ENCODE measurements at places on chromosomes 12 and 14. TPM values are rescaled to one million over a fixed set of nuclear protein-coding genes. Genes with fewer than 3 reads are reported as not detected.
A peak's percentile ranks its signal among the peaks of the same experiment; 100 is the strongest.

ZNF385A gene
- total RNA-seq = 38.9 TPM

- DNase-seq = no peak
Measured at GRCh38 chr14:31939934-31940333, 137.2 kb upstream of the ARHGAP5 start.

OR6C2 gene
- total RNA-seq = not detected

PTCSC3 gene
- total RNA-seq = 21.0 TPM

INHBC gene
- 0.54 TPM for total RNA-seq

DNA sequence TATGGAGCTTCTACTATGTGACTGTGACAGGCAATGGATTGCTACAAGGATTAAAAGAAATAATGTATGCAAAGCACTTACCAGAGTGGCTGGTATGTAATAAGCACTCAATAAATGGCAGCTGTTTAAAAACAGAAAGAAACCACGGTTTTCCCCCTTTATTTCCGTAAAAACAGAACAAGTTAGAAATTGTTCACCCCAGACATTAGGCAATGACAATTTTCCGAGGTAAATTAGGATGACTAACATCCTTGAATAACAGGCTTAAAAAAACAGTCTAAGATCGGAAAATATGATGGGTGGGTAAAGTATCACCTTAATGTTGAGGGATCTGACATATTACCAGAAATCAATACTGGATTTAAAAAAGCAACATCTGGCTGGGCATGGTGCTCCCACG is 20.9 kb upstream of the CNIH1 start:
- DNase-seq = no peak

GRCh38 chr12:11652351-11653040 is 3.0 kb downstream of the ETV6 start:
- peak; percentile 56 for DNase-seq

DNA sequence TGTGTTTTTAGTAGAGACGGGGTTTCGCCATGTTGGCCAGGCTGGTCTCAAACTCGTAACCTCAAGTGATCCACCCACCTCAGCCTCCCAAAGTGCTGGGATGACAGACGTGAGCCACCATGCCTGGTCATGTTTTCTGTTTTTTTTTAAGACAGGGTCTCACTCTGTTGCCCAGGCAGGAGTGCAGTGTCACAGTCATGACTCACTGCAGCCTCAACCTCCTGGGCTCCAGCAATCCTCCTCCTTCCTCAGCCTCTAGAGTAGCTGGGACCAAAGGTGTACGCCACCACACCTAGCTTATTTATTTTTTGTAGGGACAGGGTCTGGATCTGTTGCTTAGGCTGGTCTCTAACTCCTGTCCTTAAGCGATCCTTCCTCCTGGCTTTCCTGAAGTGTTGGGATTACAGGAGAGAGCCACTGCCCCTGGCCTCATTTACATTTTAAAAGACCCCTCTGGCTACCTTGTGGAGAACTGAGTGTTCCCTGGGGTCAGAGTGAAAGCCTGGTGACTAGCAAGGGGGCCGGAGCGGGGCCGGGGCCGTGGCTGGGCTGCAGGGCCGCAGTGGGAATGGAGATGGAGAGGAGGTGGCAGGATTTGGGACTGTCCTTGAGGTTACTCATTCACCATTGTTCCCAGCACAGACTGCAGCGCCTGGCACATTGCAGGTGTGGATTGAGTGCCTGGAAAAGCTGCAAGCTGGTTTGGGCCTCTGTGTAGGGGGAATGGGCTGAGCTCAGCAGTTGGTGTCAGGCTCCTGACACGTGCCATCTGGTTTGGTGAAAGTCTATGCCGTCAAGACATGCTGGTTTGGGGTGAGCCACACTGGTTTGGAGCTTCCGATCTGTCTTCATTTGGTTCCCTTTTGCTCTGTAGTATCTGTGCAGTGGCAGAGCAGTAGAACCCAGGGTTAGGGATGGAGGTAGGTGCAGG is 18.1 kb downstream of the KMT5A start:
- DNase-seq = no peak

GRCh38 chr12:9809338-9809737 is 17.9 kb upstream of the KLRF1 start:
- DNase-seq = no peak

DNA sequence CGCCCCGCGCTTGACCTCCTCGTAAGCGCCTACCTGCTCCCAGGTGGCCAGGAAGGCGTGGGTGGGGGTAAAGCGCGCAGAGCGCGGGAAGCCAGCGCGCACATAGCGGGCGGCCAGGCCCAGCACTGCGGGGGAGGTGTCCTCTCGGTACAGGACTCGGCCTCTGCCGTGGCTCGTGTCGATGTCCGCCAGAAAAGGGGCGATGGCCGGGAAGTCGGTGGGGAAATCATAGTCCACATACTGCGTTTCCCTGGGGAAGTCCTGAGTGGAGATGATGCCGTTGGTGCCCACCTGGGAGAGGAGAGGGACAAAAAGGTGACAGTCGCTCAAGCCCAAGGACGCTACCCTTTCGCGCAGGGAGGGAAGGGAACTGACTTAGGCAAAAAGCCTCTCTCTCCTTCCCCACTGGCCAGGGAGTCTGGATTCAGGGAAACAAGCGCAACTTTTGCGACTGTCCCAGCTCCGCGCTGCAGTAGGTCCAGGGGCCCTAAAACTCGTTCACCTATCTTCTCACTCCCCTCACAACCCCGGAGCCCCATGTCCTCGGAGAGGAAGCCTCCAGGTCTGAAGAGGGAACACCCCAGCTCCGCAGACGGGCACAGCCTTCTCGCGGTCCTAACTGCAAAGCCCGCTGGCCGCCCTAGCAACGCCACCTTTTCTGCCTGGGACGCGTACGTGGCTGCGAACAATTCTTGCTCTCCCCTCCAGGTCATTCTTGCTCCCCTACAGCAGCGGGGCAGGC is 815 bp downstream of the NID2 start:
- peak; percentile 67 for DNase-seq

DNA sequence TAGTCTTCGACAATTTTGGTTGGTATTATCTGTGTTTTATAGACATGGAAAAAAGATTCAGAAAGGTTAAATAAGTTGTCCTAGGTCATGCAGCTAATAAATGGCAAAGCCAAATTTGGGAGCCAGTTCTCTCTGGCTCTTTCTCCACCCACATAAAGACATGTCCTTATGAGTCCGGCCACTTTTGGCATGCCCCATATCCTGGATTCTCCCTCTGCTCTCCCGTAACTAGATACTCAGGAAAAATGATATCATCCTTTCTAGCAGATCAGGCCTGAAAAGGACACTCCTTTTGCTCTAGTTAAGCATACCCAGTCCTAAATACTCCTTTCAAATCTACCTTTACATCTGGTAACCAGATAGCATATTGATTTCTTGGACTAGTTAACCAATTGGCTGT is 64.4 kb downstream of the TTLL5 start:
- DNase-seq = peak; percentile 15

RPL10L gene
- not detected for total RNA-seq

DNA sequence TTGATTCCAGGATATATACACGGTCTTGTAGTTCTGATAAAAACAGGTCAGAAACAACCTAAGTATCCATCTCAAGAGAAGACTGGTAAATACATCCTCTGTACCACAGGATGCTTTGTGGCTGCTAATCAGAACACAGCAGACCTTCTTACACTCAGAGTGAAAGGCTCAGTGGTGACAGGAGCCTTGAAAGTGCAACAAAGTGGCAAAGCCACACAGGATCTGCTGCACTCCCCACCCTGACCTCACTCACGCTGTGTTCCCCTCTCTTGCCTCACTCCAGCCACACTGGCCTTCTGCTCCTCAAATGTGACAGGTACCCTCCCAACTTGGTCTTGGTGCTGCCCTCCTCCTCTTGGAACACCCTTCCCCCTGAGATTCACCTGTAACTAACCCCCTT is 98.1 kb upstream of the GRIP1 start:
- DNase-seq = no peak

NYNRIN gene
- total RNA-seq = 11.7 TPM

- peak; percentile 79 for DNase-seq
Measured at GRCh38 chr14:67566908-67567307, 33.2 kb downstream of the PIGH start.

DNA sequence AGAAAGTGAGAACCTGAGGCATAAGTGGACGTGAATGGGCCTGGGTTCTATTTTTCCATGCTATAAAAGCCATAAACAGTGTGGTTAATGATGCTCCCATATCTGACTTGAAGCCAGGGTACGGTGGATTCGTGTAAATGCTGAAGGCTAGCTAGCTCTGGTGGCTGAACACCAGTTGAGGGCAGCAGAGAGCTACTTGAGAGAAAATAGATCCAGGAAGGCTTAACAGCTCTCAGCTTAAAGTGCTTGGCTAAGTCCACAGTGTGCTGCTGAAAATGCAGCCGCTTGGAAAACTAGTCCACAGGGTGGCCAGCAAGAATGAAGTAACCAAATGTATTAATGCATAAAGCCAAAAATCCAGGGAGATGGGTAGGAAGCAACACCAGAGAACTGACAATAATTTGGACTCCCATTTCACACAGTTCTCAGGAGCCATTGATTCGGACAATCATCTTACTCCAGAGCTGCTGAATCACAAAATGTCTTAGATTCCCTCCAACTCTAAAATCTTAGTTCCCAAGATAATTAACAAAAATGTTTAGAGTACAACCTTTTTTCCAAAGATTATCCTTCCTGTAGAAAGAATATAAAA is 15.0 kb upstream of the FOXG1 start:
- DNase-seq = peak; percentile 56

DNA sequence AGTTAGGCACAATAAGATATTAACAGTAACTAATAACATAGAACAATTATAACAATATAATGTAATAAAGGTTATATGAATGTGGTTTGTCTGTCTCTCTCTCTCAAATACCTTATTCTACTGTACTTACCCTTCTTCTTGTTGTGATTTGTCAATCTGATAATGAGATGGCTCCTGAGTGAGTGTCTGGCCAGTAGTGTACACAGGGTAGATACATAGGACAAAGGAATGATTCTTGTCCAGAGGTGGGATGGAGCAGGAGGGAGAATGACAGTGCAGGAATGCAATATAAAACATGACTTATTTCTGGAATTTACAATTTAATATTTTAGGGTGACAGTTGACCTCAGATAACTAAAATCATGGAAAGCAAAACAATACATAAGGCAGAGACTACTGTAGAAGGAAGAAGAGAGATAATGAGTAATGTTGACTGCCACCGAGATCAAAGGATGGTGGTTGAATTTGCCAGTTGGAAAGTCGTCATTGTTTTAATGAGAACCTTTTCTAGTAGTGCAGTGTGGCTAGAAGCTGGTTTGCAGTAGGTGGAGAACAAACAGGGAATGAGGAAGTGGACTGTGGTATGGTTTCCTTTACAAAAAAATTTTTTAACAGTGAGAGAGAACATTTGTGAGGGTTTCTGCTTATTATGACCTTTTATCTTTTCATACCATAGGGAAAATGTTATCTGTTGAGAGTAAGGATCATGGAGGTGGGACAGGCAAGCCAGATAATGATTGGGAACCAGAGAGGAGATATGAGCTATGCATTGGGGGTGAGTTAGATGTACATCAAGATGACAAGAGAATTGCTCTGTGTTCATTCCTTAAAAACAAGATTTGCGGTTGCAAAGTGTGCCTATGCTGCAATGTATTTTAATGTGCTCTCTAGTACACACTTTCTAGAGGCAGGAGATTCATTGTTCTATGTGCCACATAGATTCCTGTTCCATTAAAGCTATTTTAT is 458.3 kb downstream of the BTG1 start:
- DNase-seq = no peak

CLEC1B gene
- not detected for total RNA-seq

GRCh38 chr12:103657331-103657730 is 70.3 kb downstream of the STAB2 start:
- no peak for DNase-seq

SLC5A8 gene
- total RNA-seq = 71.7 TPM

DNA sequence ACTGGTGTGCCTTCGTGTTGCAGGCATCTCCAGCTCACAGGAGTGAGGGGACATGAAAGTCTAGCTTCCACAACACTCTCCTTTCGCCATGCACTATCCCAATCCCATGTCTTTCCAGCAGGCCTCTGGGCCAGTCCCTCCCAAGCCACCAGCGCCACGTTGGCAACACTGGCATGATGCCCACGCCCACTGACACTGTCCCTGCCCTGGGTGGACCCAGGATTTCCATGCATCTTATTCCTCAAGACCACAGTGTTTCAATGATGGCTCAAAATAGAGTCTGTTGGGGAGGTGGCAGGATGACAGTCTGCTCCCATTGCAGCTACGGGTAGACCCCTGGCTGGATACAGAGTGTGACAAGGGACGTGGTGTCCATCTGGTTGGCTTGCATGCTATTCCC is 2.3 kb downstream of the SP7 start:
- no peak for DNase-seq

GARIN6 gene
- not detected for total RNA-seq

Data from thyroid gland (tissue), 4 donors.